ENCODE measurements at places on chromosomes 16 and 17.
A peak's percentile ranks its signal among the peaks of the same experiment; 100 is the strongest.

DNA sequence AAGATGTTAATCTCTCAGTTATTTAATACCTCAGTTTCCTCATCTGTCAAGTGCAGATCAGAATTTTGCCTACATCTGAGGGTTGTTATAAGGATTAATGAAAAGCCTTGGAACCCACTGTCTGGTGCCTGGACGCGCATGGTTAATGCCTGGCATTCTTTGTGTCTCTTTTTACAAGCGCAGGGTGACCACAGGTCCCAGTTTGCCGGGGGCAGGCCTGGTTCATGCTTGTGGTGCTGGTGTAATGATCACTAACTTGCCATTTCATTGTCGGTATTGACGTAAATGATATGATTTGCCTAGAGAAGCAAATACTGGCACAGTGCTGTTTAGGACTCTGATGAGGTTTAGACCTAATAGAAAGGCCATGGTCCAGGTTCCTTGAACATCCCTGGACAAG is 23.1 kb downstream of the MRC2 start:
- no peak for DNase-seq

DNA sequence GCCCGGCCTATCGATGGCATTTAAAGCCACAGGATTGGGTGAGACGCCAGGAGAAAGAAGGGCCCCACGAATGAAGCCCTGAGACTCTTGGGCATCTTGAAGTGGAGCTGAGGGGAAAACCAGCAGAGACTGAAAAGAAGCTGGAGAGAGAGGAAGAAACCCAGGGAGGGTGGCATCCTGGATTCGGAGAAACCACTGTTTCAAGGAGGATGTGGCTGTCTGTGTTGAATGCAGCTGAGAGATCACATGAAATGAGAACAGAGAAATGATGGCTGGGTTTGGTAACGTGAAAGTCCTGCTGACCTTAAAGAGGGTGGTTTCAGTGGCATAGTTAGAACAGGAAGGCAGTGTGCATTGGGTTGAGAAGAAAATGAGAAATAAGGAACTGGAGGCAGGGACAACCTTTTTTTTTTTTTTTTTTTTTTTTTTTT is 3.8 kb downstream of the TNFSF12 start:
- no peak for DNase-seq

DNA sequence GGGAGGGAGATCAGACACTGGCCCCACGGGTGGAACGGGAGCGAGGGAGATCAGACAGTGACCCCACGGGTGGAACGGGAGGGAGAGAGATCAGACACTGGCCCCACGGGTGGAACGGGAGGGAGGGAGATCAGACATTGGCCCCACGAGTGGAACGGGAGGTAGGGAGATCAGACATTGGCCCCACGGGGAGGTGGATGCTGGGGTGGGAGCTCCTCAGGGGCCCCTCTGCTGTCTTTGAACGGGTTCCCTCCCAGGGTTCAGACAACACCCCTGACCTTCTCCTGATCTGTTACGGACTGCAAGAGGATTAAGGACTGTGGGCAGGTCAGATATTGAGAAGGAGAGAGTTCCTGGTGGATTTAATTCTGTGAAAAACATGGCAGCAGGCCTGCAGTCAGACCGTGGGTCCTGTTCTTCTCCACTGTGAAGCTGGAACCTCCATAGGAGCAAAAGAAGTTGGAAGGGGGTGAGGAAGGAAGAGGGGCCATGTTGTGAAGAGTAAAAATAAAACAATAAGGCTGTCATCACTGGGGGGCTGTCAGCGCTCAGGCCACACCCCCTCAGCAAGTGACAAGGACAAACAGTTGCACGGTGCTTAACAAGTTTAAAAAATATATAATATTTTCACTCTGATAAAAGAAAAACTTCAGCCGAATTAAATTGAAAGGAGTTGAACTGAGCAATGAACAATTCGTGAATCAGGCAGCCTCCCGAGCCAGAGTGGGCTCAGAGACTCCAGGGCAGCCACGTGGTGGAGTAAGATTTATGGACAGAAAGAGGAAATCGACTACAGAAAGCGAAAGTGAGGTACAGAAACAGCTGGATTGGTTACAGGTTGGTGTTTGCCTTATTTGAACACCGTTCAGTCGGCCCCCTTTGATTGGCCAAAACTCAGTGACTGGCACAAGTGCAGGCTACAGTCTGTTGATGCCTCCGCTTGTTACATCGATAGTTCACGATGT is 348.7 kb upstream of the TNRC6C start:
- peak; percentile 16 for DNase-seq

GRCh38 chr16:29848420-29849297 is 14.4 kb downstream of the CDIPT start:
- peak; percentile 82 for DNase-seq

DNA sequence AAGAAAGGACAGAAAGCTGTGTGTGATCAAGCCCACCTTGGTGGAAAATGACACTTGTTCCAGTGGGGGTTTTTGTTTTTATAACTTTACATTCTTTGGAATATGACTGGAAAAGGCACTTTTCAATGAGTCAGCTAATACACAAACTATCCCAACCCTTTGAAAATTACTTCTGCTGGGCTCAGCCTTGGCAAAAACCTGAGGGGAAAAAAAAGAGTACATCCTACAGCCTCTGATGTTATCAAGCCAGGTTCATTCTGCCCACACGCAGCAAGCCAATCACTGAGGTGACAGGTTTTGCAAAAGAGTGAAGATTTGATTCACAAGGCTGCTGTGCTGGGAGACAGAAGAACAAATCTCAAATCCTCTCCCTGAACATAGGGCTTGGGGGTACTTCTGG is 484.5 kb upstream of the ERCC4 start:
- DNase-seq, result peak; percentile 24

DNA sequence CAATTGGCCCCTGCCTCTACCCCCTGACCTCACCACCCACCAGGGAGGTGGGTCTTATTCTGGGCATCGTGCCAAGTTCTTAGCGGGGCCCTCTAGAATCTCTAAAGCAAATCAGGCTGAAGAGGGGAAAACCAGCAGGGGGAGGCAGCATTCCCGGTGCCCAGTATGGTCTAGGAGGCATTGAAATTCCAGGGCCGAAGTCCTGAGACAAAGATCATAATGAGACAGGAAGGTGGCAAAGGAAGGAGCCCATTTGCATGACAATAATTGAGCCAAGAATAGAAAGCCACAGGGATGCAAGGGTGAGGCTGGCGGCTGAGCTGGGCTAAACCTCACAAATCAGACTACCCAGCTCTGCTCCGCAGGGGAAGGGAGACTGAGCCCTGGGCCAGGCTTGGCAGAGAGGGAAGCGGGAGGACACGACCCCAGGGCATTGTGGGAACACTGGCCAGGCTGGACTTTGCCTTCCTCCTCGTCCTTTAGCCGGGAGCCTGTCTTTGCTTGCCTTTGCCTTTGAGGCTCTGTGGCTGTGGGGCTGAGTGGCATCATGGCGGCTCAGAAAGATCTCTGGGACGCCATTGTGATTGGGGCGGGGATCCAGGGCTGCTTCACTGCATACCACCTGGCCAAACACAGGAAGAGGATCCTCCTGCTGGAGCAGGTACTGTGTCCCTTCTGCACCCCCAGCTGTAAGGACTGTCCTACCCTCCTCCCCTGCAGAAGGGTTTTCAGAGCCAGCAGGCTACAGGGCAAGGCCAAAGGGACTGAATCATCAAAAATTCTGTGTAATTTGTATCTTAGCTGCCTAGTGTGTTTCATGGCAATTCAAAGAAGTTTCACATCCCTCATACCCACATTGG is at the start of gene PIPOX:
Gene PIPOX, plus strand, starts transcription at position 463 of the 860 bp plus-strand sequence. Its CDS starts 85 bp downstream, at position 548.
- DNase-seq, result no peak

DNA sequence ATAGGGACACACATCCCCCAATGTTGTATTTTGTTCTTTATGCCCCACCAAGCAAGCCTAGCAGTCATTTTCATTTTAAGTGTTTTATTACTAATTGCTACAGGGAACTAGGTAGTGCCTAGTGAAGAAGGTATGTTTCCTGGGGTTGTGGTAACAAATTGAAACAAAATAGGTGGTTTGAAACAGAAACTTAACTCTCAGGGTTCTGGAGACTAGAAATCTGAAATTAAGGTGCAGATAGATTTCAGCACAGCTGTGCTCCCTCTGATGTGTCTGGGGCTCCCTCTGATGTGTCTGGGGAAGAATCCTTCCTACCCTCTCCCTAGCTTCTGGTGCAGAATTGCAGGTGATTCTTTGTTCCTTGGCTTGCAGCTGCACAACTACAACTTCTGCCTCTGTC is 390.1 kb downstream of the ZFHX3 start:
- no peak for DNase-seq

DNA sequence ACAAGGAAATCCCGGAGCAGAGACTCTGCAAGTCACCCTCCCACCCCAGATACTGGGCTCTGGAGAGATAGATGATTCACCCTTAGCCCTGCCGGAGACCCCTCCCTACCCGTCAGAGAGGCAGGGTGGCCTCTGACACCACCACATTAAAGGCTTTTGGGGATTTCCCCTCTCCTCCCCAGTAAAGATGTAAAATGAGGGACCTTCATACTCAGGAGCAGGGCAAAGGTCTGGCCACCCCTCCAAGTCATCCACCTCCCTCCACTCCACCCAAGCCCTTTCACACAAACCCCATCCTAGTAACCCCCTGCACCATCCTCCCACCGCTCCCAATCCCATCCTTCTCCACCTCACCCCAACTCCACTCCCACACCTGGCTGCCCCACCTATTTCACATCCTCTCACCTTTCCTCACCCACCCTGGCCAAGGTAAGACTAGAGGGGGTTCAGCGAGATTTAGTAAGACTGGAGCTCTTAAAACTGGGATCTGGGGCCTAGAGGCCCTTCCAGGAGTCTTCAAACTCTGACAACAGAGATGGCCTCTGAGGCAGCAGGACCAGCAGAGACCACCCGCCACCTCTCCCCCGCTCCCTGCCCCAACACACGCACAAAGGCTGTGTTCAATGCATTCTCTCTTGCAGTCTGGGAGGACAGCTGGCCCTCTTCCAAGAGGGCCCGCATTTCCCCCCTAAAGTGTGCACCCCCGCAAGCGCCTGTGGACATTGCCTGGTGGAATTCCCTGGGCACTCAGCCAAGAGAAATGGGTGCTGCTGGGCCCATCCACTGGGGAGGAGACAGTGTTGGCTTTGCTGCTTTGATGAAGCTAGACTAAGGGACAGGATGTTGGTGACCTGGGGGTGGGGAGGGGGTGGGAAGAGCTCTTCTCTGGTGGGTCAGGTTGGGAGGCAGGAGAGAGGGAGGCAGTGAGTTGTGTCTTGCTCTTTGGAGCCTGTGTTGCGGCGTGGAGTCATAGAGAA is 1.1 kb downstream of the ABAT start:
- no peak for DNase-seq

- peak; percentile 48 for DNase-seq
Observed at GRCh38 chr16:28218109-28218508, 6.3 kb upstream of the XPO6 start.

- DNase-seq, result no peak
Observed at GRCh38 chr17:79506955-79507354, 103.9 kb downstream of the RBFOX3 start.

DNA sequence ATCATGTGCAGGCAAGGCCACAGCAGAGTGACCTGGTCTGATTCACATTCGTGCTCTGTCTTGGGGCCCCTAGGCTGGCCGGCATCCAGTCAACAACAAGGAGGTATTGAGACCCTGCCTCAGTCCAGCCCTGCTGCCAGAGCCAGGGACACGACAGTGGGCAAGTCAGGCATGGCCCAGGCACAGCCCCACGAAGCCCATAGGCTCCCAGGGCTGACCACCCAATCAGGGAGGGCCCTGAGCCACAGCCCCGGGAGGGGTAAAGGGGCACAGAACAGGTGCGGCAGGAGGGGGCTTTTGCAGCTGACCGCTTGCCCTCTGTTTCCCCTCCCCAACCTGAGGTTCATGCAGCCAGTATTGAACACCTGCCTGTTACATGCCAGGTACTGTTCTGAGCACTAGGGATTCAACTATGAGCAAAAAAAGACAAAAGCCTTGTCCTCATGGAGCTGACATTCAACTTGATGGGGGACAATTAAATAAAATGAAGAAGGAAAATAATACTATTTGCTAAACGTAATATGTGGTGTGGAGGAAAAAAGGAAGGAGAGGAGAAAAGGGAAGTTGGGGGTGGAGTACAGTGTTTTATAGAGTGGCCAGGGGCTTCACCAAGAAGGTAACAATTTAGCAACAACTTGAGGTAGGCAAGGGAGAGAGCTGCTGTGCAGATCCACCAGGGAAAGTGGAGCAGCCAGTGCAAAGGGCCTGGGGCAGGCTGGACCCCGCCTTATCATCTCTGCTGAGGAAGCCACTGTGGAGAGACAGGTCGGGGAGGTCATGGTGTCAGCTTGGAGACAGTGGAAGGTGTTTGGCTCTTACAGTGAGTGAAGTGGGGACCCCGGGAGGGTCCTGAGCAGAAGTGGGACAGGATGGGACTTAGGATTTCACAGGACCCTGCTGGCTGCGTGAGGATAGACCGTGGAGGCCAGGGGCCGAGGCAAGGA is 6.1 kb downstream of the DRC3 start:
- no peak for DNase-seq

GRCh38 chr16:19127674-19128131 is 13.9 kb downstream of the ITPRIPL2 start:
- no peak for DNase-seq

GRCh38 chr16:49461517-49461951 is 87.9 kb downstream of the C16orf78 start:
- no peak for DNase-seq

GRCh38 chr16:56108056-56108471 is 83.2 kb upstream of the GNAO1 start:
- DNase-seq, result no peak

GRCh38 chr16:53546988-53547391 is 44.0 kb upstream of the AKTIP start:
- DNase-seq, result peak; percentile 17

GRCh38 chr17:19541445-19541844 is 7.8 kb downstream of the SLC47A1 start:
- no peak for DNase-seq

GRCh38 chr17:49316258-49316570 is 45.8 kb downstream of the ZNF652 start:
- DNase-seq, result peak; percentile 56

- no peak for DNase-seq
Observed at GRCh38 chr17:40554646-40555295, 10.5 kb downstream of the CCR7 start.

DNA sequence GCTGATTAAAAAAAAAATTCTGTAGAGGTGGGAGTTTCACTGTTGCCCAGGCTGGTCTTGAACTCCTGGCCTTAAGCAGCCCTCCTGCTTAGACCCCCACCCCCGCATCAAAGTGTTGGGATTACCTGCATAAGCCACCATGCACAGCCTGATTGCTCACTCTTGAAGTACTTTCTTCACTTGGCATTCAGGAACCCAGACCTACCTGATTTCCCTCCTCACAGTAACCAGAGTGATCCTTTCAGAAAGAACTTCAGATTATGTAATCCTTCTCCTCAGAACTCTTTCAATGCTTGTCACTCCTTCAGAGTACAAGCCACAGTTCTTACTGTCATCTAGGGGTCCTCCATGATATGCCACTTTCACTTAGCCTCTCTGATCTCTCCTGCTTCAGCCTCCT is 1.4 kb downstream of the EFCAB13 start:
- no peak for DNase-seq
